Nucleus accumbens (tissue), 56 donors: ENCODE measurements at places on chromosomes 5 and 9.

GRCh38 chr5:43312076-43312661 is 1.0 kb downstream of the HMGCS1 start:
- DNase-seq, result no peak

DNA sequence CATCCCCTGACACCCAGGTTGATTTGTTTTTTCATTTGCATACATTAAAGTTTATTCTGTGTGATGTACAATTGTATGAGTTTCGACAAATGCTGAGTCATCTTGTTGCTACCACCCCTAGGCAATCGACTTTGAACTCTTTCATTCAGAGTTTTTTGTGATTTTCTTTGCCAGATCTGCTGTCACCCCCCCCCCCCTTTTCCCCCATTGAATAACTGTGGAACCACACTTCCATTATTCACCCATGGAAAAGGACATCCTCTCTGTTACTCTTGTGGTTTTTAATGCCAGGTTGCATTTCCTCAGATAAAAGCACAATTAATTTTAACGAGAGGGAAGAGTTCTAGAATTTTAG is 13.7 kb upstream of the FAM120AOS start:
- no peak for DNase-seq

DNA sequence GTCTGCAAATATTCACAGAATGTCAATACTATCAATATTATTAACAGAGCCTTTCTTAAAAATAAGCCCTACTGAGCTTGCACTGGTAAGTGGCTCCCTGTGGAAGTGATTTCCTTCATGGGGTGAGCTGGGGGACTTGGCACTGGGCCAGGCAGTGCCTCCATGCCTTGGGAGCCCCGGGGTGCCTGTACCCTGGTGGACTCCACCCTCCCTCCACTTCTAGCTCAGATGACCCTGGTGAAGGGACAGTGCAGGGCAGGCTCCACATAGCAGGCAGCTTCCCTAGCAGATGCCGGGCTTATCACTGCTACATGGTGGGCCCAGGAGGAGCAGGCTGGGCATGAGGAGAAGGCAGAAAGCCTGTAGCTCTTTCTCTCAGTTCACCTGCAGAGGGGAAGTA is 119.2 kb downstream of the DCP2 start:
- no peak for DNase-seq

DNA sequence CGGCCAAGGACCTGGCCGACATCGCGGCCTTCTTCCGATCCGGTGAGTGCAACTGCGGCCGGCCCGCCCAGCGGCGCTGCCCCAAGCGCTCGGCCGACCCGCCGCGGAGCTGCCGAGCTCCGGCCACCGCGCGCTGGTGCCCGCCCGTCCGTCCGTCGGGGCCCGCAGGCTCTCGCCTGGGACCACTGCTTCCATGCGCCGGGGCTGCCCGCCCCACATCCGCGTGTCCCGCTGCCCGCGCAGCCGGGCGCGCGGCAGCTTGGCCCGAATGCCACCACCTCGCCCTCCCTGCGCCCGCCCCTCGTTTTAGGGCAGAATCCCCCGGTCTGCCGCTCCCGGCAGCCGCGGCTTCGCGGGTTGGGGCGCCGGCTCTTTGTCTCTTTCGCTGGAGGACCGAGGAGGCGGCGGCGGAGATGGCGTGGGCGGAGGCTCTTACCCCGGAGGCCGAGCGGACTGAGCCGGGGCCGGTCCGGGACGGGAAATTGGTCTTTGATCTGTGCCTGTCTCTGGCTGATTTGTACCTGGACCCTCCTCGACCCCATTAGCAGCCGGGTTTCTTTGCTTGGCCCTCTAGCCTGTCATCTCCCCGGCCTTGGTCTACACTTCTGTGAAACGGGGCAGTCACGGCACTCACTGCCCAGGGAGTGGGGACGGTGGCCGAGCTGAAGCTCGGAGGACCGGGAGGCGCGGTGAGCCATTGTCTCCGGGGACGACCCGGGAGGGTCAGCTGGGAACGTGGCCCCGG is 871 bp downstream of the TRIO start:
- no peak for DNase-seq

- no peak for DNase-seq
Measured at GRCh38 chr9:16307626-16308195, 562.8 kb downstream of the BNC2 start.

GRCh38 chr5:124104344-124104743 is 592.4 kb downstream of the CSNK1G3 start:
- no peak for DNase-seq

DNA sequence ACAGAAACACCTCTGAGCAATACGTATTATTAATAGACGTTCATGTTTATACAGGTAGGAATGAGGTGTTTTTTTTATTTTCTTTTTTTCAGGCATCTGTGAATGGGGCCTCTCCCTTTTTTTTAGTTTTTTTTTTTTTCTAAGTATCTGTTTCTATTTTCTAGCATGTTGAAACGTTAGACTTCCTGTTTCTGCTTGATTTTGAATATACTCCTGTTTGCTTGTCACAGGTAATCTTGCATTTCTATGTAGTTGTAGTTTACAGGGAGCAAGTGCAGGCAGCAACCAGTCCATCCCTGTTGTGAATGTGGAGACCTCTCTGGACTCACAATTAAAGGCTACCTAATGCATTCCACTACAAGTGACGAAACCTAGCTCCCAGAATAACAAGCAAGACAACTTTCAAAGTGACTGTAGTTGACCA is 22.8 kb upstream of the TNFAIP8 start:
- DNase-seq, result no peak

- no peak for DNase-seq
Measured at GRCh38 chr5:148084269-148084668, 20.5 kb downstream of the SPINK5 start.

DNA sequence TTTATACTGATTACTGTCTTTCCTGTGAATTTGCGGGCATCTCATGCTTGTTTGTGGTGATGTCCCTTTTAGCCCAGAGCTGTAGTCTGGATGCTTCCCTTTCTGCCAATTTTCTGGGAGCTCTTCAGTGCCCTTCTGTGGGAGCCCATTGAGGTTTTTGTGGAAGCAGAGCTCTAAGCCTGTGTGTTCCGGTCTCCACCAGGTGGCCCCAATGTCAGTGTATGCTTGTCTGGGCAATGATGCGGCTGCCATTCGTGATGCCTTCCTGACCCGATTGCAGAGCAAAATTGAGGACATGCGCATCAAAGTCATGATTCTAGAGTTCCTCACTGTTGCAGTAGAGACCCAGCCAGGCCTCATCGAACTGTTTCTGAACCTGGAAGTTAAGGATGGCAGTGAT is 35.1 kb downstream of the SH3GLB2 start:
- no peak for DNase-seq

DNA sequence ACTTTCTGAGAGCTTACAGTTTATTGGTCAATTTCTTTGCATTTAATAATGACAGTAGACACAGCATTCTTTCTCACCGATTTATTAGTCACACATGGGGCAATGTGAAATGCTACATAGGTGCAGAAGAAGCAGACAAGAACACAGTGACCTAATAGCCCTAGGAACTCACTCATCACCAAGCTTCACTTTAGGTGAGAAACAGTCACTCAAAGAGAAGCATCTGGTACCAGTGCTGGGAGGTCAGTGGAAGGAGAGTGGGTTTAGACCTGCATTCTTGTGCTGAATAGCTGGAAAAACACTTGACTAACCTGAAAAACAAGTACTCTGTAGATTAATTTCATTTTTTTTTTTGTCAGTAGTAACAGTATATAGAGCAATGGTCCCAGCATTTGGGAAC is 179.6 kb downstream of the GRIA1 start:
- no peak for DNase-seq

GRCh38 chr9:84187090-84187489 is 153.5 kb downstream of the SLC28A3 start:
- no peak for DNase-seq
